ENCODE measurements at places on chromosomes 2 and 18.

- no peak for DNase-seq
Measured at GRCh38 chr2:170084820-170085491, 93.0 kb upstream of the MYO3B start.

DNA sequence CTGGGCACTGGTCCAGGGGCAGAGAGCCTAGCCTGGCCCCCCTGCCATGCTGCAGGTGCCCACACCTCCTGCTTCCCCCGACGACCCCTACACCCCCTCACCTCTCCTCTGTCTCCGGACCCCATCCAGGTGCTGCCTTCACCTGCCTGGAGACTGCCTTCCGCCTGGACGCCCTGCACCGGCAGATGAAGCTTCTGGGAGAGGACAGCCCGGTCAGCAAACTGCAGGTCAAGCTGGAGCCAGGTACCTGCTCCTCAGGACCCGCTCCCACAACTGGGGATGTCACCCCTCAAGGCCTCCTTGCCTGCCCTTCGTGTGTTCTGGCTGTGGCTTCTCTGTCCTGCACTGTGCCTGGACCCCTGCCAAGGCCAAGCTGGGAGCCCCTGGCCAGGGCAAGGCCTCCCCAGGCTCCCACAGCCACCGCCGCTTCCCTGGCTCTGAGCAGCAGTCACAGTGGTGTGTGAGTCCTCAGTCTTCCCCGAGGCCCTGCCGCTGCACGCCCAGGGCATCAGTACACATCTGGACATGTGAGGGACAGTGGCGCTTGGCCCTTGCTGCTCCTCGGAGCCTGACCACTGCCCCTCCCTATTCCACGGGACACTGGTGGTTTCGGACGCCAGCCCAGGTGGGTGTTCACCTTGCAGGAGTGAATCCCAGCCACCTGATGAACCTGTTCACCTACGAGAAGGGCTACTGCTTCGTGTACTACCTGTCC, 6.3 kb downstream of the RNPEPL1 start:
- no peak for DNase-seq

GRCh38 chr2:122704109-122704563, 948.7 kb downstream of the TSN start:
- no peak for DNase-seq

GRCh38 chr2:60280238-60280637, 273.2 kb downstream of the BCL11A start:
- DNase-seq = no peak

DNA sequence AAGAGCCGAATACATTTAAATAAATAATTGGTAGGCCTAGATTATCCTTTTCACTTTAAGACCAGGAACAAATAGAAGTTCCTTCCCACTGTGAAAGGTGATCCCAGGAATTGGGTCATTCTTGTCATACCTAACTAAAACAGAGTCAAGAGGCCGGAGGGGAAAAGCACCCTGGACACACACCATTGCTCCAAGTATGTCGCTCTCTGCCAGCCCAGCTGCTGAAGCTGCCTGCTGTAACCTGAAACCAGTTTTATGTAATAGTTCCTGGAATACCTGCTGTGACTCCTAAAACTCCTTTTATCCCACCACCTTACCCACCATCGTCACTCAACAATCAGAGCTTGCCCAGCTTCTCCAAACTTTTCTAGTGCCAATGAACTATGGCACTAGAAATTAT, 217.1 kb downstream of the PTPRM start:
- DNase-seq = no peak

DNA sequence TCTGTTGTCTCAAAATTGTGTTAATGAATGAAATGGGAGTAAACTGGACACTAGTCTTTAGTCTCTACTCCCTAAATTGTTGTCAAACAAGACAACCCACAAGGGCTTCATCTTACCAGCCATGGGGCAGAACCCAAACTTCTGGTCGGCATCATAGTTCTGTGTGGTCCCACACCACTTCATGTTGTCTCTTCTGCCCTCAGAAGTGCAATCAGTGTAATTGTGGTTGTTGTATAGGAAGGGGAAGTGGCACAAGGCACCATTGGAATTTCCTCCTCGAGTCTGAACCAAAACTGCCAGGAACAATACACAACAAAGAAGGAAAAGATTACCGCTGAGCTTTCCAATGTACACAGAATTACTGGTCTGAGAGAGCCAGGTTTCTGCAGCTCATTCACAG, 12.6 kb downstream of the FN1 start:
- no peak for DNase-seq

GRCh38 chr18:35027206-35027605, 14.0 kb upstream of the MAPRE2 start:
- DNase-seq = no peak

DNA sequence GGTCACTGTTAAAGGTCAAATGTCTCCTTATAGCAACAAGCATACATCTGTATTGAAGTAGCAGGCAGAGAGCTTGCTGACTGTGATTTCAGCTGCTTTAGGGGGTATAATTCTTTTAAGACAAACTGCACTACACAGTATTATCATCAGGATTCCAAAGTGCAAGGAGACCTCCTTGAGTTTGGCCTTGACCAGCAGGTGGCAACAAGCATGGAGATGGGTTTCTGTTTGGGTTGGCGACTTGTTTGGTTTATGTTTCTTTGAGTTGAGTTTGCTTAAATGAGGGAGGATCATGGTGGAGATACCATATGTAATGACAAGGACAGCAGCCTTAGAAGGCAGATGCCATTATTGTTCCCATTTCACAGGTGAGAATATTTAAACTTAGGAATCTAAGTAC, 681.0 kb upstream of the ID2 start:
- no peak for DNase-seq

DNA sequence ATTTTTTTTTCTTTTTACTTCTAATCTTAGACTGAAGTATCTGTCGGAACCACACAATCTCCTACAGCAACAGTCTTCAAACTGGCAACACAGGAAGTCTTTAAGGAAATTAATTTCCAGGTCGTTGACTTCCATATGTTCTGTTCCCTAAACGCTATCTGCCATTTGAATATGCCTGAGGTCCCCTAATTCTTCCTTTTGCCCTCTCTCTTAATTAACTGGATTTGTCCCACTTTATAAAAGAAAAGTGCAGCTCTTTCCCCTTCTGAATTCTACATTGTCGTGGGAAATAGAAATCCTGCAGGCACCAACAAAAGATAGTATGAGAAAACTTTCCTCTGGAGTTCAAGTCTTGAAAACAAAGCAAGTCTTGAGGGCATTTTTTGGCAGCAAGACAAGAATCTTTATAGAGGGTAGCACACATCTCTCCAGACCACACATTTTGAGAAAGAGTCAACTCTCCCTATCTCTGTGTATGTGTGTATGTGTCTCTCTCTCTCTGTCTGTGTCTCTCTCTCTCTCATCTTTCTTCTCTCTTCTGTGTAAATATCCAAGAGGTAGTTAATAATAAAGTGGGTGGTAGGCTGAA, 879.8 kb downstream of the SOCS6 start:
- no peak for DNase-seq

DNA sequence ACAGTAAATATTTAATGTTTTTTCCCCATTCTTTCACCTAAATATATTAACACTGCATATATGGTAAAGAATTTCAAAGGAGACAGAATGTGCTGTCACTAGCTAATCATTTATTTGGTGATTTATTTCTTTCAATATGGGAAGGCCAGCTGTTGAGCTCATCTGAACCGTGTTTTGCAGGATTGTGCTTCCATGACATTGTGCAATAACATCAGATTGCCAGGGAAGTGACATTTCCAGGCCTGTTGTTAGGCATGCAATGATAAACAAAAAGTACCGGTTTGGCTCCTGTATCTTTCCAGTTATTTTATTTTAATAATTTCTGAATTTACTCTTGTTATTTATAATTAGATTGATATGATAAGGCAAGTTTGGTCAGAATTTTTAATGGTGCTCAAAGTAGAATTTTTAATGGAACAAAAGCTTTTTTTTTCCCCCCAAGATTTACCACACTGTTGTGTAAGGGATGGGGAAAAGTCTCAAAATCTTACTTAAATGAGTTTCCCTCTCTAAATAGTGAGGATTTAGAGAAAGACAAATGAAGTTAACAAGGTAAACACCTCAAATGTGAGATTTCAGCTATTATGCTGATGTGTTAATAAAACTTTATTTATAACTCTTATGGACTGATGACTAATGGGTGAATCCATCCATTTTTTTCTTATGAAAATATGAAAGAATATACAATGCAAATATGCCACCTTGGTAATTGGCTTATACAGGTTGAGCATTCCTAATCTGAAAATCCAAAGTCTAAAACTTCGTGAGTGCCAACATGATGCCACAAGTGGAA, 52.7 kb downstream of the MALT1 start:
- DNase-seq = no peak

- DNase-seq = no peak
Measured at GRCh38 chr2:233116946-233117345, 56.8 kb downstream of the INPP5D start.

DNA sequence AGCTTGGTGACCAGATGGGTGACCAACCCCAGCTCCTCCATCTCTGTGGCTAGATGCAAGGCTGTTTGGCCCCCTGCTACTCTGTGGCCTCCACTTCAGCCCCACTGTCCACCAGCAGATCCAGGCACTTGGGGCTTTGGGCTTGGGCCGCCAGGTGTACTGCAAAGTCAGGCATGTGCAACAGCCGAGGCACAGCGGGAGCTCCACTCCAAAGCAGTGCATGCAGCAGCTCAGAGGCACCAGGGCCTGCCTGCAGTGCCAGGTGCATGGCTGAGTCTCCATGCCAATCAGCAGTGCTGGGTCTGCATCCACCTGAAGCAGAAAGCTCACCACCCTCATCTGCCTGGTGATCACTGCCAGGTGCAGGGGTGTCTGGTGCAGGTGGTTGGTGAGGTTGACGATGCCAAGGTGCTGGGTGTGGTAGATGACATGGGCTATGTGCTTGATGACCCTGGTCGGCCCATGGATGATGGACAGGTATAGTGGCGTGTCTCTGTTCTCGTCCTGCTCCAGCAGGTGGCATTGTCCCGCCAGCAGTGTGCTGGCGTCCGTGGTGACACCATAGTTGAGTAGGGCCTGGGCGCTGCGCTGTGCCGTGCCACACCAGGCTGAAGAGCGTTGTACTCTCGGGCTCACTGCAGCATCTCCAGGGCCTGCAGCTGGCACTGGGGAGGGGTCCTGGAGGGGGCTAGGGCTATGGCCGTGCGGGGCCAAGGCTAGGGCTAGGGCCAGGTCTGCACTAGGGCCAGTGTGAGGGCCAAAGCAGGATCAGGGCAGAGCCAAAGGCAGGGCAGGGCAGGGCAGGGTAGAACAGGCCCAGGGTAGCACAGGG, 1.0 kb upstream of the ANKRD62 start:
- no peak for DNase-seq

- no peak for DNase-seq
Measured at GRCh38 chr2:239397931-239398471, 2.8 kb downstream of the HDAC4 start.

DNA sequence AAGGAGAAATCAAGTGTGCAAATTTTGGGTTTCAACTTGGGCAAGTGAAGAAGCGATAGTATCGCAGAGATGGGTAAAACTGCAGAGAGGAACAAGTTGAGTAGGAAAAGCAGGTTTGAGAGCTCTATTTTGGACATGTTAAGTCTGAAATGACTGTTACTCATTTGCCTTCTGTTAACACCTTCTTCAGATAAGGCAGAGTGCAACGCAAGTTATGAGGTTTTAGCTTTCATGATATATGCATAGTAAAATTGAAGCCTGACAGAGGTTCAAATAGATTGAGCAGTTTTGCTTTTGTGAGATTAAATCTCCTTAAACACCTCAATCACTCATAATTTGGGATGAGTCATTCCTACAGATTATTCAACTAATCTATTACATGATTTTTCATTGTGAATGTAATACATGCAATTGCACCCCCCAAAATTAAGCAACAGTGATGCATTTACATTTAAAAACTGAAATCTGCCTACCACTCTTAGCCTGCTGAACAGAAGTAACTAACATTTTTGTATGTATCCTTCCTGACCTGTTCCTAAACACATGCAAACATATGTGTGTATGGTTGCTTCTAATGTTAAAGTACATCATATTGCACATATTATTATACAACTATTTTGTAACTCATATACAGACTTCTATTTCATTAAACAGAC, 575.4 kb downstream of the ARHGAP15 start:
- DNase-seq = no peak

DNA sequence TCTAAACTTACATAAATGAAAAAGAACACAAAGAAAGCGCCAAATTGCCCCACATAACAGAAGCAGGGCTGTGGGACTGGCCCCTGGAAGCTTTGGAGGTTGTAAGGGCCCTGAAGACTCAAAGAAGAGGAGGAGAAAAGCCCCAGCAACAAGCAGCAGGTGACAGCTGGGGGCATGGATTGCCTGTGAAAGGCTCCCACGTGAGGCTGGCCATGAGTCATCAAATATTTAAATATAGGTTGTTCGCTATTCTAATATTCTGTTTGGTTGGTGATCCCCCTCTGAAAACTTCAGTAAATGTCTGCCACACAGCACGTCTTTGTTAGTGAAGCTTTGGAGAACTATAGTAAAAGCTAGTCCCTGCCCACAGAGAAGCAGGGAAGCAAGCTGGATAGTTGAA, 132.4 kb downstream of the MREG start:
- DNase-seq = no peak

GRCh38 chr2:150677551-150677950, 190.1 kb upstream of the RND3 start:
- no peak for DNase-seq

DNA sequence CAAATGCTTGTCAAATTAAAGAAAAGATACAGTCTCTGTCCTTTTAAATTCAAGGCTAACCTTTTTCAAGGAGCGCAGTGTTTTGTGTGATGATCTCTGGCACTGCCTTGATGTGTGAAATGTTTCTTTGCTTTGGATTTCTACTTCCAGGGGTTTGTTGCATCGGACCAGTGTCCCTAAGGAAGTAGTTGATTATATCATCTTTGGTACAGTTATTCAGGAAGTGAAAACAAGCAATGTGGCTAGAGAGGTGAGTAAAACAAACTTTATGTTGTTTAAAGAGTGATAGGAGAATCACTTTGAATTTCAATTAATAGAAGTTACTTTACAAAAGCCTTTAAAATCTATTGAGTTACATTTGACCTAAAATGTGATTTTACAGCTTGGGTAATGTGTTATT, 28.8 kb downstream of the HADHB start:
- no peak for DNase-seq

- no peak for DNase-seq
Measured at GRCh38 chr18:40382197-40382596, 1572.8 kb upstream of the PIK3C3 start.

DNA sequence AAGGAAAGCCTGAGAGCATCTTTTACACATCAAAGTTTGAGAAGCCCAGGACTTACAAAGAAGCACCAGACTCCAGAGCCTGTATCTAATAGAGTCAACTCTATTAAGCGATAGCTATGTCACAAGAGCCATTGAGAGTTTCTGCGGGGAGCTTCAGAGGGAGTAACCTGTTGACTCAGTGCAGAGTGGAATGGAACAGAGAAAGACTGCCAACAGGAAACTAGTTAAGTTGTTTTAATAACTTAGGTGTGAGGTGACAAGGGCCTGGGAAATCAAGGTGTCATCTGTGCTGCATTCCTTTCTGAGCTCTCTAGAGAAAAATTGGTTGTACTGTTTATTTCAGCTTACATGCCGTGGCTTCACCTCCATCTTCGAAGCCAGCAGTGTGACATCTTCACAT, 513.8 kb upstream of the POU3F3 start:
- no peak for DNase-seq

- DNase-seq = no peak
Measured at GRCh38 chr2:71452565-71452964, 796 bp upstream of the DYSF start.
